NCI-H1105 treated with DMSO at 0.1 percent for 48 hours (cell line): ENCODE measurements at places on chromosomes 4 and X.

- peak; percentile 7 for DNase-seq
These were observed 48.5 kb upstream of the PABPC1L2A start for GRCh38 chrX:73127700-73128241.

DNA sequence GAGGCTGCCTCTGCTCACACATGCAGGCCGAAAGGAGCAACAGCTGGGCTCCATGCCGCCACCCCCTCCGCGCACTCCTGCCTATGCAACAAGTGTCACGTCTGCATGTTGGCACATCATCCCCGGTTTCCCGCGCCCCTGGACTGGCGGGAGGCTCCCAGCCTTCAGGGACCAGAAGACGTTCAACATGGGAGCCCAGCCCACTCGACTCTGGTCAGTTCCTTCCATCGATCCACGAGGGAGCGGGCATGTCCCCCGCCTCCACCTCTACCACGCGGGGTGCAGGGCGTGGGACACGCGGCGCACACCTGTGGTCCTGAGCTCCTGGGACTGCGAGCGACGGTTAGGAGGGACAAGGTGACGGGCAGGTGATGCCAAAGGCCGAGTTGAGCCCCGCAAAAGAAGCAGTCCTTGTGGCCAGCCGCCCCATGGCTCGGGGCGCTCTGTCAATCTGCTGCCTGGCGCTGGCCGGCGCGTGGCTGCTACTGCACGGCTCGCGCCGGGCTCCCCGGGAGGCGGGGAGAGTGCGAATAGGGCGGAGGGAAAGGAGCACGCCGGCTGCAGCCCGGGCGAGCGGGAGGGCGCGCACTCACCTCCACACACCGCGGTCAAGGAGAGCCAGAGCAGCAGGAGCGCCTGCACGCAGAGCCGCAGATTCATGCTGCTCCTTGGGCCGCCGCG, 645 bp downstream of the APLN start:
- DNase-seq, result no peak

DNA sequence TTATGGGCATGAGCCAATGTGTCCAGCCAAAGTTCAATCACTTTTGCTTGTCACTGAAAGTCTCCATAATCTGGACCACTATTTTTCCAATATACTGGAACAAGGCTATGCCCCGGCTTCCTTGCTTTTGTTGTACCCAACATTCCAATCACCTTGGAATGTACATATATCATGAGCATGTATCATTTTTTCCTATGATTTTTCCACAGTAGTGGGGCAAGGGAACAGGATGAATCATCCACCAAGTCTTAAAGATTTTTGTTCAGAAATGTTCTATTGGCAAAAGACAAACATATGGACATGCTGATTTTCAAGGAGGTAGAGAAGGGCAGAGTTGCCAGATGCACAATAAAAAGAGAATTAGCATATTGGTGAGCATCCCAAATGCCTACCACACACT, 548.1 kb upstream of the INTU start:
- DNase-seq, result no peak

DNA sequence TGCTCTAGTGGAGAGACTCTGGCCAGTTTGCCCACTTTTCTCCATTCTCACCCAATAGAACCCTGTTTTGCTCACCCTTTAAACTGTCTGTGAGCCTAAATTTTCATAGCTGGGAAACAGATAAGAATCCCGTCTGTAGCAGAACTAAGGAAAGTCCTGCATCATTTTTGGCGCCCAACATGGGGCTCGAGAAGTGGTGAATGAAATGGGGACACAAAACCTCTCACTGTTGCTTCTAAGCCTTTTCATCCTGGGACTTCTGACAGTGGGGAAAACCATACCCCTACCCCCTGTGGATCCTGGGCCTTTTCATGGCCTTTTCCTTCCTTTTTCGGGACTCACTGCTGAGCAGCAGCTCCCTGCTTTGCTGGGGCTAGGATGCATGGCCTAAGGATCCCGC, 189.9 kb downstream of the INPP4B start:
- no peak for DNase-seq

- DNase-seq, result no peak
These were observed 3.5 kb downstream of the SLC25A43 start for GRCh38 chrX:119402588-119402987.

- DNase-seq, result no peak
These were observed 168.9 kb downstream of the AASDH start for GRCh38 chr4:56218230-56218895.

- DNase-seq, result no peak
These were observed 9.6 kb downstream of the SYNPO2 start for GRCh38 chr4:118898221-118898620.

DNA sequence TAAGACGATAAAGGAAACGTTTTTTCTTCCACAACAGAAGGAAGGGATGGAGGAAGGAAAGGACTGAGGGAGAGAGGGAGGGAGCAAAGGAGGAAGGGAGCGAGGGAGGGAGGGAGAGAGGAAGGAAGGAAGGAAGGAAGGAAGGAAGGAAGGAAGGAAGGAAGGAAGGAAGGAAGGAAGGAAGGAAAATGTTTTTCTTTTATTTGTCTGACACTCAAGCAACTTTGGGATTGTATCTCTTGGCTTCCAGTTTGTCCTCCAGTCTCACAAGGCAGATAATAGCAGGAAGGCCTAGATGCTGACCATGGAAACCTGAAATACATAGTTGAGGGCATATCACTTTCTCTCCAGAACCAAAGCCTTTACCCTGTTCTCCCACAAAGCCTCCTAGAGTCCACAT, 226.7 kb downstream of the ZNF674 start:
- DNase-seq, result no peak

- DNase-seq, result no peak
These were observed 30.4 kb upstream of the LAMP2 start for GRCh38 chrX:120499301-120500072.

GRCh38 chr4:67723341-67723740, 22.4 kb upstream of the UBA6 start:
- no peak for DNase-seq

GRCh38 chr4:172982151-172982590, 186.4 kb upstream of the GALNT7 start:
- peak; percentile 44 for DNase-seq

DNA sequence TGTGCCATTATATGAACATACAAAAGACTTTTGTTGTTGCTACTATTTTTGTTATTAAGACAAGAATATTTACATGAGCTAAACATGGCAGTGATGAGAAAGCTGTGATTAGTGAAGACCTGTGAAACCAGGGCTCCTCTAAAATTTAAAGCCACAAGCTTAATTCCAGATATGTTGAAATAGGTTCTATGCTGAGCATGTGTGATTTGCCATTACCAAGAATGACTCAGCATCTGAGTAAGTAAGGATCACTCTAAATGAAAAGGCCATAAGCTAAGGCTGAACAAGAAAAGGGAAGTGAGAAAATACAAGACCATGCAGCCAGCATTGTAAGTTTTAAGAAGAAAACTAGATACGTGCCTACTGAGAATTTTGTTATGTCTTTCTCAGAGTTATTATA, 75.9 kb upstream of the CAMK2D start:
- DNase-seq, result no peak

GRCh38 chr4:177100307-177100706, 209.4 kb upstream of the NEIL3 start:
- no peak for DNase-seq

DNA sequence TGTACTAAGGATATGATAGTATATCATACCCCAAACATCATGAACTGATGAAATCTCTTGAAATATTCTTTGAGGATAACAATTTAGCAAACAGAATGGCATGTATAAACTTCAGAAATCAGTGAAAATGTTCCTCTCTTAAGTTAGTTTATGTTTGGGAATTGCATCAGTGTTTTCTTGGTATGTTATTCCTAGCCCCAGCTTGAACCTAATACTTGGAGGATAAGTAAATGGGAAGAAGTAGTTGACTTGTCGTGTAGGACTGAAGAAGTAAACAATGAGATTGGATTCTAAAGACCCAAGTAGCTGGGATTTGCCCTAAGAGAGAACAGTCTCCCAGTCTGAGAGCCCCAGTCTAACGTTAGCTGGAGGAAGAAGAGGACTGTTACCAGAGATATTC, 355.7 kb downstream of the GALNTL6 start:
- DNase-seq, result no peak

DNA sequence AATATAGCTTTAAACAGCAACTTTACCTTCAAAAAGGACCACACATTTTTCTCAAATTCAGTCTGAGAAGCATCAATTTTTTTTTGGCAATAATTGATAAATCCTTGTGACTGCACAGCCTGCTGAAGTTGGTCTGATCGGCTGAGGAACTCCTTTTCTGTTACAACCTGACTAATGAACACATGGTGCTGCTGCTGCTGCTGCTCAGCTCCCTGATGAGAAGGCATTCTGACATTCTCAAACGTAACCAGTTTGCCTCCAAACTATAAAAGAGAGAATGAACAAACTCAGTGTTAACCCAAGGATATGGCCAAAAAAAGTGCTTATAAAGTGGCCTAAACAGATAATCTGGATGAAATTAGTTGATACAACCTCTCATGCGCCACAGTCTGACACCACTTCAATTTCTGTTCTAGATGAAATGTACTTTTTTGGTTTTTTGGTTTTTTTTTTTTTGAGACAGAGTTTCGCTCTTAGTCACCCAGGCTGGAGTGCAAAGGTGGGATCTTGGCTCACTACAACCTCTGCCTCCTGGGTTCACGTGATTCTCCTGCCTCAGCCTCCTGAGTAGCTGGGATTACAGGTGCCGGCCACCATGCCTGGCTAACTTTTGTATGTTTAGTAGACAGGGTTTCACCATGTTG, 26.5 kb downstream of the SEC31A start:
- no peak for DNase-seq

- peak; percentile 33 for DNase-seq
These were observed at the start of gene TMEM144 for GRCh38 chr4:158209825-158210807. Gene TMEM144 (plus strand): TSS chr4:158210486. CDS start chr4:158212668, 2,182 bp downstream.

- DNase-seq, result no peak
These were observed 662 bp downstream of the APBB2 start for GRCh38 chr4:41213625-41214135.

GRCh38 chr4:41844327-41844726, 90.9 kb upstream of the TMEM33 start:
- no peak for DNase-seq

DNA sequence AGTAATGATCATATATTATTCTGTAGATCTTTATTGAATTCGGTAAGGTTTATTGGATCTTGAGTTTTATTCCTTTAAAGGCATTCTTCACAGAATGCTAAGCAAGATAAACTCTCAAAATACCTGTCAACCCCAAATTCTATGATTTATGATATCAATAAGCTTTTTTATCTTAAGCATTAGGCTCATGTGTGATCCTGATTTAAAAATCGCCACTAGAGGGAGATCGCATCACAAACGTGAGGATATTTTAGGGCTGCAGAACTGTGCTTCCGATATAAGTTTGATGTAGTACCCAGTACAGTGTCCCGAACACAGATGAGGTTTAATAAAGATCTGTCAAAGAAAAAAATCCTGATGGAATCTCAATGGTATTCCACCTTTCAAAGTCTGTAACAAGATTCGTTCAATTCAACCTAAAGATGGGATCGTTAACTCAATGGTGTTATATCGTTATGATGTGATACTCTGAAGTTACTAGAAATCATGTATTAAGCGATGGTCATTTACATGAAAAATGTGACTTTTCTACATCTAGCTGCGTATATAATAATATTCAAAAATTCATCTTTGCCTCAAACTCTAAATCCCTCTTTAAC, 169.0 kb downstream of the CORIN start:
- peak; percentile 9 for DNase-seq

GRCh38 chrX:97238632-97239031, 354.9 kb downstream of the RPA4 start:
- no peak for DNase-seq

DNA sequence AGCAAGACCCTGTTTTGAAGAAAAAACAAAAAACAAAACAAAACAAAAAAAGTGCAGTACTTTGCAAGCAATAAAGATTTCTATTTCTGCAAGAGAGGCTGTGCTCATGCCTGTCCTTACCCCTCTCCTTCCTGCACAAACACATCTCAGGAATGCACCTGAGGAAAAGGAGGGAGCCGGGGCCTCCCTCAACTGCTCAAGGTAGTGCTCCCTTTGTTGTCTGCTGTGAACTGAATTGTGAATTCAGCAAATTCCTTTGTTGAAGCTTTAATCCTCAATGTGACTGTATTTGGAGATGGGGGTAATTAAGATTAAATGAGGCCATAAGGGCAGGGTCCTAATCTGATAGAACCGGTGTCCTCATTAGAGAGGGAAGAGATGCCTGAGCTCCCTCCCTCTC, 13.9 kb downstream of the FTSJ1 start:
- no peak for DNase-seq

DNA sequence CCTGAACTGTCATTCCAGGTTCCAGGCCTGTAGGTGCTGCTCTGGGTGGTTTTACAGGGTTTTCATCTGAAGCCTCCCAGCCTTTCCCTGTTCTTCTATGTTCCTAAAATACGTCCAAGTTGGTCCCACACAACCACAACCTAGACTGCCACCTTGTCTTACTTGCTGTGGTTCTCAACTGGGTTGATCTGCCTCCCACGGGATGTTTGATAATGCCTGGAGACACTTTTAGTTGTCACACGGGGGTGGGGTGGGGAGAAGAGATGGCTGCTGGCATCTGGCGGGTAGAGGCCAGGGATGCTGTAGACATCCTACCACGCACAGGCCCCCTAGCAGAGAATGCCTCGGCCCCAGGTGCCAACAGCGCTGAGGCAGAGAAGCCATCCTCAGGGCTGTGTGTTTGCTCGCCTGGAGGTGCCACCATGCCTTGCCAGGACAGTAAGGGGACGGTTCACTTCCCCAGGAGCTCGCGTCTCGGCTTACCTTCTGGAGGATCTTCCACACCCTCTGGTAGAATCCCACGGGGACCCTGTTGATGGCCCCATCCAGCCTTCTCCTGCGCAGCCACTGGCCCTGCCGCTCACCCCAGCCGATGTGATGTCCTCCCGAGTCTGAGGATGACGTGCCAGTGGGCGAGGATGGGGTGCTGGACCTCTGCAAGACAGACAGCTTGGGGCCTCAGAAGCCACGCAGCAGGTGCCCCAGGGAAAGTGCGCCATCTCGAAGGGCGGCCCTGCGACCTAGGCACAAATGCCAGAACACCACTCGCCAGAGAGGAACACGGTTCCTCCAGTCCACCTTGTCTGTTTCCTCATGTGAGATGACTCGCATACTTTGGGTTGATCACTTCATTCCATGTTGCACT, 87.0 kb downstream of the PHKA2 start:
- DNase-seq, result no peak
